H1 (cell line): ENCODE measurements at places on chromosomes 3 and 15. TPM values are rescaled to one million over a fixed set of nuclear protein-coding genes. Genes with fewer than 3 reads are reported as not detected.
A peak's percentile ranks its signal among the peaks of the same experiment; 100 is the strongest.

DNA sequence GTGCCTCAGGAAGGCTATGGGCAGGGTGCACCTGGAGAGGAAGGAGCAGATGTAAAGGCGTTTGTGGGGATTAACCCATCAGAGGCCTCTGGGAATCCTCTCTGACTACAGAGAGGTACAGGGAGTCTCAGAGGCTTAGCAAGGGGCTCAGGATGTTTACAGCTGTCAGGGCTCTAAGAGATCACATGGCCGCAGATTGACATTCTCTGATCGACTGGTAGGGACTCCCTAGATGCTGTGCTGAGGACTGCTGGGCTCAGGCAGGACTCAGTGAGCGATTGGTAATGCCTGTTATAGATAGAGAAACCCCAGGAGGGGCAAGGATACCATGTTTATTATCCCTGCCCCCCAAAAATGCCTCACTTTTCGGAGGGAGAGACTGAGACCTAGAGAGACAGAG is 103.5 kb downstream of the CORO2B start:
- H3K4me1 ChIP-seq = no peaks in the 10 kb centered on the region
- H3K36me3 ChIP-seq = no peaks in the 10 kb centered on the region
- no peak for DNase-seq
- H3K4me3 ChIP-seq = no peak overlapping the region

DNA sequence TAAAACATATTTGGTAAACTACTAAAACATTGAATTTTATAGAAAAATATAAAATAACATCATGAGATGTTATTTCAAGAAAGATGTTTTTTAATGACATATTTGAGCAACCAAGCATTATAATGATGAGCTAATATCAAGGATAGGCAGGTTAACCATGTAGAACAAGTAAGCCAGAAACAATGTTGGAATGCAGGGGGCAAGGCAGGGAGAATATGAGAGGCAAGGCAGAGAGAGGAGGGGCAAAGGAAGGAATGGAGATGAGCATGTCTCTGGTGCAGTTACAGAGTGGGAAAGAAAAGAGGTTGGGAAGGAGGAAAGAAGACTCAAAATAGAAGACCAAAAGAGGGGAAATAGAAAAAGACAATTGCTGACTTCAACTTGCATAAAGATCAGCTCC is 390.4 kb downstream of the MCTP2 start:
- H3K27me3 ChIP-seq = no peaks in the 10 kb centered on the region
- H3K4me1 ChIP-seq = no peaks in the 10 kb centered on the region
- no peak overlapping the region for H3K27ac ChIP-seq

DNA sequence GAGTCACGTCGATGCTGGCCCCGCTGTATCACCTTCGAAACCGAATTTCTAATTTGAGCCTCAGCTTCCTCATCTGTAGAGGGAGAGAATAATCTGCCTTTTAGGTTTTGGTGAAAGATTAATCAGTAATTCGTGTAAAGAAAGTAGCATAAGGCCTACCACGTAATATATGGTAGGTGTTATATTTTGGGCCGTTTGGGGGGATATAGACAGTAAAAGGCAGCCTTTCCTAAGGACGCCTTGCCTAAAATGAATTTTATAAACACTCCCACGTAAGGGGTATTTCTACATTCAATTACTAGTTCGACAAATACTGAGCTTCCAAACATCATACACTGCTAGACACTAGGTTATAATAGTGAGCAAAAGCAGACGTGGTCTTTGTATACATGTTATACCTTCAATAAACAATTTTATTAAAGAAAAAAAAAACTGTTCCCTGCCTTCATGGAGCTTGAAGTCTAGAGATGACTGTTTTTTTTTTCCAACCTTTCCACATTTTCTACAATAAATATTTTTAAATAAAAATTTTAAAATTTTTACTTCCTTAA is 737 bp downstream of the JAGN1 start:
- peak overlapping the region; percentile 88 for H3K4me3 ChIP-seq
- H3K36me3 ChIP-seq = peaks cover 11% of the 10 kb centered on the region
- H3K4me1 ChIP-seq = no peaks in the 10 kb centered on the region

GRCh38 chr3:121096953-121097352 is 188.9 kb downstream of the STXBP5L start:
- H3K27me3 ChIP-seq = no peaks in the 10 kb centered on the region
- H3K4me1 ChIP-seq = no peaks in the 10 kb centered on the region
- no peak overlapping the region for H3K27ac ChIP-seq

DNA sequence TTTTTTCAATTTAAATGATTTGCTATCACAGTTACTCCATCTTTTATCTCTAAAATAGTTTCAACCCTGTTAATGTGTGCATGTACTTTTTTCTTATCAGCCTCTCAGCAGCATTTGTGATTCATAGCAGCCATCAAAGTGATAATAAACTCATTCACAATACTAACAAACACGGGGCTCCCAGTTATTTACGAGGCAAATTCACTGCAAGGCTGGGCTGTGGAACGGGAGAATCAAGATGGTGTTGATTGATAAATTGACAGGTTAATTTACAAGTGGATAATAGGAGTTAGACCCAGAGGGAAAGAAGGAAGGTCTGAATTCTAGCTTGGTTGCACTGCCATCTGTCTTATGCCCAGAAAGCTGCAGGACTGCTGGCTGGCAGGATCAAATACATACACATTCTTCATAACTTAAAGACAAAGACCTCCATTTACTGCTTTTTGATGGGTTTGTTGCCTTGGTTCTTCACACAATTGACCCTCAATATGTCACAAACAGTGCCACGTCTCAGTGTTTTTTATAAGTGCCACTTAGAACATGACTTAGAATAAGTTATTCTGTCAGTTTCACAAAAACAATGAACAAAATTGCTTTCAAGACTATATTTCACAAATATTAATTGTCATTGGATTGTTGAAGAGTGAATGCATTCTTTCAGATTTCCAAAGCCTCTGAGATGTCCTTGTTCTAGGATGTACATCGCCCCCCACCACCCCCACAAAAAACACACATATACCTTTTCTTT is 562.8 kb downstream of the NR2F2 start:
- no peak for DNase-seq
- H3K27ac ChIP-seq = no peak overlapping the region
- H3K27me3 ChIP-seq = no peaks in the 10 kb centered on the region
- H3K36me3 ChIP-seq = no peaks in the 10 kb centered on the region

DNA sequence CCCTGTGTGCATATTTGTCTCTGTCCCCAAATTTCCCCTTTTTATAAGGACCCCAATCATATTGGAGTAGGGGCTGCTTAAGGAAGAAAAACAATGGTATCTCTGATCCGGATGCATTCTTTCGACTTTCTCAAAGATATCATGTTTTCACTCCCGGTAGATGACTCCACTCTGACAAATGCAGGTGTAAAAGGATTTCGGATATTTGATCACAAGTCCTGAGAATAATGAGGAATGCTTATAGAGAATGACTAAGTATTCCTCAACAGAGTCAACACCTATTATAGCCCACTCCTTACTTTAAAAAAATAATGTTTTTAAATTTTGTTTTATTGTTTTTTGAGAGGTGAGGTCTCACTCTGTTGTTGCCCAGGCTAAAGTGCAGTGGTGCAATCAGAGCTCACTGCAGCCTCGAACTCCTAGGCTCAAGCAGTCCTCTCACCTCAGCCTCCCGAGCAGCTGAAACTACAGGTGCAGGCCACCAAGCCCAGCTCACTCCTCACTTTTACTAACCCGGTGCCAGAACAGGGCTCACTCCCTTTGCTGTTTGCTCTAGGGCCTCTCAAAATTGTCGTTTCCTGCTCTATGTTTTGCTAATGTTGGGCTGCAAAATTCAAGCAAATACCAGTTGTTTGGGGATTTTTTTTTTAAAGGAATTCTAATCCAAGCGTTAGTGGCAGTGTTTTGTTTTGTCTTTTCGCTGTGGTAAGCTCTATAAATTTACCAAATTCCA is 24.6 kb downstream of the COL8A1 start:
- DNase-seq = no peak
- no peak overlapping the region for H3K27ac ChIP-seq
- no peaks in the 10 kb centered on the region for H3K27me3 ChIP-seq
- no peaks in the 10 kb centered on the region for H3K36me3 ChIP-seq
- H3K4me1 ChIP-seq = no peaks in the 10 kb centered on the region

- H3K4me3 ChIP-seq = no peak overlapping the region
- H3K4me1 ChIP-seq = no peaks in the 10 kb centered on the region
- H3K36me3 ChIP-seq = no peaks in the 10 kb centered on the region
- DNase-seq = no peak
- no peaks in the 10 kb centered on the region for H3K27me3 ChIP-seq
Observed at GRCh38 chr3:11494131-11494916, 149.4 kb downstream of the VGLL4 start.

DNA sequence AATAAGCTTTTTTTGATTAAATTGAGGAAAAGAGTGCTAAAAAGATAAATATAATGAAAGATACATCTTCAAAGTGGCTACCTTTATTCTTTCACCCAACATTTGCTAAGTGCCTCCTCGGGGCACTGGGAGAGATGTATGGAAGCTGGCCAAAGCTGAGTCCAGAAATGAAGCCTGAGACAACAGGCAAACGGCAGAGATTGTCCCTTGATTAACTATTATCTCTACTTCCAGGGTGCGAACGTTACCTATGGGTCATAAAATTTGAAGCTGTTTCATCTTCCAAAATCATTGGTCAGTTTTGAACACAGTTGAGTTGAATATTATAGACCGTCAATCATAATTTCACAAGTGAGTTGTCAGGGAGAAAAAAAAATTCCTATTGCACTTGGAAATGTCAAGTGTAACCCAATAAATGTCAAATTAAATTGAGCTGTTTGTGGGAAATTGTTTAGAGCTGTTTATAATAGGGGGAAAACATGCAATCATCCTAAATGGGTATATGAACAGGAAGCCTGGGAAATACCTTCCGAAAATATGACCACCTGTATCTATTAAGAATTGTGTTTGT is 73.9 kb downstream of the SUCLG2 start:
- H3K27ac ChIP-seq = no peak overlapping the region
- H3K4me1 ChIP-seq = no peaks in the 10 kb centered on the region; the same call in 1 of the 2 replicates
- DNase-seq = no peak
- H3K4me3 ChIP-seq = no peak overlapping the region
- H3K36me3 ChIP-seq = no peaks in the 10 kb centered on the region

GRCh38 chr3:124320976-124321375 is 329.1 kb upstream of the ROPN1 start:
- no peaks in the 10 kb centered on the region for H3K36me3 ChIP-seq
- H3K4me3 ChIP-seq = no peak overlapping the region
- H3K27ac ChIP-seq = no peak overlapping the region
- DNase-seq = no peak

DNA sequence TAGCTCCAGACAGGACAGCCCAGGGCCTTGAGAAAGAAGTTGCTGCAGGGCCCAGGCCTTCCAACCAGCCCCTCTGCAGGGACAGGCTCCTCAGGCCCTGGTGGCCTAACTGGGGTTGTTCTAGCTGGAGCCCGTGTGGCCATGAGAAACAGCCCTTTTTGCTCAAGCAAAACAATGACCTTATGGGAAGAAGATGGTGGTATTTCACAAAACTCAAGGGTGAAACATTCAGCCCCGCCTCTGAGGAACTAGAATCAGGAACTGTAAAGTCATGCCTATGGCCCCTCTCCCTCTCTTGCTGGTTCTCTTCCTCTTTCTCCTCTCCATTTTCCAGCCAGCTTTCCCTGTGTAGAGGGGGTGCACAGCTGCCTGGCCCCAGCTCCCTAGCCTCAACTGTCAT is 273.3 kb downstream of the RPLP1 start:
- H3K4me3 ChIP-seq = no peak overlapping the region
- no peaks in the 10 kb centered on the region for H3K27me3 ChIP-seq
- no peaks in the 10 kb centered on the region for H3K36me3 ChIP-seq

- DNase-seq = no peak
- H3K27ac ChIP-seq = no peak overlapping the region
- no peak overlapping the region for H3K4me3 ChIP-seq
- H3K4me1 ChIP-seq = no peaks in the 10 kb centered on the region
- no peaks in the 10 kb centered on the region for H3K36me3 ChIP-seq
Observed at GRCh38 chr3:103693831-103694230, 1259.0 kb downstream of the ZPLD1 start.

DNA sequence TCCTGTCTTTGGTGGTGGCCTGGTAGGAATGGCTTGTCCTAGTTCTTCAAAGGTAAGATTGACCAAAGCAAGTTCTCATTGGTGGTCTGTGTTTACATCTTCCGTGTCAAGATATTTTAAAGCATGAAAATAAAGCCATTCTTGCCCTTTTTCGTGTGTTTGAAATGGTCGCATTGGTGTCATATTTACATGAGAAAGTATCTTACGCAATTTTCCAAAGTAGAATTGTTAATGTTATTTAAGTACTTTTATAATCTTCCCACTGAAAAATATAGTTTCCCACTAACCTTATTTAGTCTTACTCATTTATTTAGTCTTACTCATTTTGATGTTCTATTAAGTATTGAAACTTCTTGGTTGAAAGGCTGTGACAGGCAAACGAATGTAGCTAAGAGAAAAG is 31.0 kb downstream of the NMD3 start:
- H3K36me3 ChIP-seq = peaks cover 52% of the 10 kb centered on the region
- H3K4me3 ChIP-seq = no peak overlapping the region
- H3K27me3 ChIP-seq = no peaks in the 10 kb centered on the region
- no peak overlapping the region for H3K27ac ChIP-seq

GRCh38 chr3:58021962-58022361 is 13.7 kb downstream of the FLNB start:
- no peaks in the 10 kb centered on the region for H3K27me3 ChIP-seq
- H3K4me1 ChIP-seq = peaks cover 29% of the 10 kb centered on the region

GRCh38 chr3:13305623-13306022 is 114.5 kb downstream of the NUP210 start:
- H3K27me3 ChIP-seq = no peaks in the 10 kb centered on the region
- H3K4me3 ChIP-seq = no peak overlapping the region
- H3K36me3 ChIP-seq = no peaks in the 10 kb centered on the region
- no peaks in the 10 kb centered on the region for H3K4me1 ChIP-seq
- DNase-seq = no peak

- no peak for DNase-seq
- H3K36me3 ChIP-seq = no peaks in the 10 kb centered on the region
- H3K27ac ChIP-seq = no peak overlapping the region
- H3K4me3 ChIP-seq = no peak overlapping the region
- H3K4me1 ChIP-seq = peaks cover 3% of the 10 kb centered on the region; the same call in 1 of the 2 replicates
Observed at GRCh38 chr3:55750525-55750924, 263.4 kb upstream of the WNT5A start.

HTR3E gene
- not detected in 2 replicates for total RNA-seq

HGD gene
- not detected in 2 replicates for total RNA-seq

BCL6 gene
- total RNA-seq = 8.7 and 10.4 TPM in 2 replicates

TMEM266 gene
- total RNA-seq = 1.7 and 2.6 TPM in 2 replicates

GABRB3 gene
- 163 TPM in 2 replicates for total RNA-seq

ZMYND10 gene
- 0.54 and 0.56 TPM in 2 replicates for total RNA-seq

CHRD gene
- 0.63 and 0.86 TPM in 2 replicates for total RNA-seq

KNG1 gene
- total RNA-seq = 0.31 TPM in 1 of 2 replicates, not detected in the other

GRAMD1C gene
- 1.3 and 2.1 TPM in 2 replicates for total RNA-seq

TGM5 gene
- not detected in 2 replicates for total RNA-seq
